ENCODE measurements at places on chromosomes 11 and 22.

DNA sequence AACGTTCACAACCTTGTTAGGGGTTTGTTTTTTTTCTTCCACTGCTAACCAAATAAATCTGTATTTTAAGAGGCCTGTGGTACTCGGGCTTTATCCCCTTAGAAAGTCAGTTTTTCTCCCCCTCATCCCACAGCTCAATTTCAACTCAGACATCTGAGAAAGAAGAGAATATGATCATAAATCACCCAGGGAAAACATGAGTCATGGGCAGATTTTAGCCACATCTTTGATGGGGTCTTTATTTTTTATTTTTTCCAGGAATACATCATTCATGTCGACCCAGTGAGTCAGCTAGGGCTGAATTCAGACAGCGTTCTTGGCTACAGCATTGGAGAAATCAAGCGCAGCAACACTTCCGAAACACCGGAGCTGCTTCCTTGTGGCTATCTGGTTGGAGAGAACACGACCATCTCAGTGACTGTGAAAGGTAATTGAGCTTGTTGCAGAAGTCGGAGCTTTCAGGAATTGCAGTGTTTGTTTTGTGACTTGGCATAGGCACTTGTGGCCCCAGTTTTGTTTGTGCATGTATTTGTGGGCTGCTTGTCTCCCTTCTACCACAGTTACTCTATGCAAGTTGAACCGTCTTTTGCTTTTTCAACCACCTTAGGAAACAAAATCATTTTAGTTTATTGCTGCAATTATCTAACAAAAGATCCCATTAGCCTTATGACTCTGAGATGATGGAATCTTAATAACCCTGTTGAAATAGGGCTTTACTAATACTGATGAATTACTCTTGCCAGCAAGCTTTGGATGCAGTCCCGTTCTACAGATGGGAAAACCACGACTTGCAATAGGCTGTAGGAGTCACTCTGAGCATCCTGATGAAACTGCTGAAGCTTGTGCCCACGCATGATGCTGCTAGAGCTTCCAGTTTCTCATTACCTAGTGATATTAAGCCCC is 62.7 kb downstream of the DBX1 start:
- no peak for DNase-seq

DNA sequence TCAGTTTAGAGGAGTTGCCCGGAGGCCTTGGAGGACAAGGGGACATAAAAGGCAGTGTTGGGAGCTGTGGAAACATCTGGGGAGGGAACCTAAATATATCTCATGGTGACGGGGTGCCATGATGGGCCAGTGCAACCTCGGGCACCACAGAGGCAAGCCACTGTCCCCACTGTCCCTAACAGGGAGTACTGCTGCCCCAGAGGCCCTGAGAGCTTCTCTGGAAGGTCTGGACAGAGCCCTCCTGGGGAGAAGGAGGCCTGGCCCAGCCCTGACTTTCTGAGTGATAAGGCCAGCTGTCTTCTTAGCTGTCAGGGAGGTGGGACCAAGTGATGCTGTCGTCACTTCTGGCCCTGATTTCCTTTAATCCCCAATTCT is 5.5 kb upstream of the P2RY6 start:
- no peak for DNase-seq

DNA sequence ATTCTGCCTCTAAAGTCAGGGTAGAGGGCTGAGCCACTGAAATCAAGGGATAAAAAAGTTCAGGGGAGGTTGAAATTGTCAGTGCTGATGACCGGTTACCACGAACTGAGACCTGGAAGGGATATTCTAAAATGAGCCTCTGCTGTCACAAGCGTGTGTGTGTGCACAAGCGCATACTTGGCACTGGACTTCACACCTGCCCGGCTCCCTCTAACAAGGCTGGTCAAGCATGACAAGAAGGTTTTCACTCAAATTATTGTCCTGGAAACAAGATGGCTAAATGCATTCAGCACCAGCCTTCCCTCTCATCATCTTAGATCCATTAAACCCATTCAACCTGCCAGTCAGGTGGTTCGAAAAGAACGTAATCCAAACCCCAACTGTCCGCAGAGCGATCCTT is 54.8 kb upstream of the CECR2 start:
- DNase-seq = no peak

- no peak for DNase-seq
Measured at GRCh38 chr22:50694099-50694605, 21.5 kb downstream of the SHANK3 start.

GRCh38 chr11:92035488-92035887 is 189.1 kb upstream of the FAT3 start:
- DNase-seq = no peak

- DNase-seq = no peak
Measured at GRCh38 chr11:35477901-35478300, 47.5 kb downstream of the PAMR1 start.

DNA sequence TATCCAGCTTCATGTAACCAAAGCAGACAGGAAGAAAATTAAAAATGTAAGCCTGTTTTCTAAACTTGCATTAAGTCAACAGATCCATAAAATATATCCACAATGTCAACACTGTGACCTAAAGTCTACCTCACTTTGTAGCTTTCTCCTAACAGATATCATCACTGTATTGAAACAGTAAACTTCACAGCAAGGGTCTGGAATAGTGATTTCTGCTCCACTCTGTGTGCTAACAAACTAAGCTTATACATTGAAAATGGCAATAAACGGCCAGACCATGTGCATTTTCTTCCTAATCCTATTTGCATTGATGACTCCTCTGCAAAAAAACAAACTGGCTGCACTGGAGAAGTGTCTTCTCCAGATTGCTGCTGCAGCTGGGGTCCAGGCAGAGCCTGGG is 26.8 kb downstream of the CADM1 start:
- no peak for DNase-seq

GRCh38 chr11:27635567-27636037 is 64.7 kb downstream of the BDNF start:
- DNase-seq = no peak

GRCh38 chr22:44702479-44703198 is 635 bp downstream of the PRR5 start:
- DNase-seq = no peak

DNA sequence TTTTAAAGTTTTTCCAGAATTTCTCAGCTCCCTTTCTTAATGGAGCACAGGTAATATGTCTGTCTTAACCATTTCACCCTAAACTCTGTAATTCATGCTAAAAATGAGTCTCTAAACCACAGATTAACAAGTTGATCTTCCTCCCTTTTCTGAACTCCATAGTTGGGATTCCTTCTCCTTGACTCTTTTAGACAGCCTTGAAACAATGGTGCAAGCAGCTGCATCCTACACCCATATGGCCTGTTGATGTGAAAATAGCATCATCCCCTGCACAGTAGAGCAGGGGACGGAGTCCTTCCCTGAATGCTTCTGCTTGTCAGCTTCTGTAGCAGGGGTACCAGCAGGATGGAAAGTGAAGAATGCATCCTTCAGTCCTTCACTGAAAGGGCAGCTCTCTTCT is 192.8 kb upstream of the SORL1-AS1 start:
- no peak for DNase-seq

GRCh38 chr22:17945156-17945887 is 79.0 kb downstream of the MICAL3 start:
- no peak for DNase-seq

DNA sequence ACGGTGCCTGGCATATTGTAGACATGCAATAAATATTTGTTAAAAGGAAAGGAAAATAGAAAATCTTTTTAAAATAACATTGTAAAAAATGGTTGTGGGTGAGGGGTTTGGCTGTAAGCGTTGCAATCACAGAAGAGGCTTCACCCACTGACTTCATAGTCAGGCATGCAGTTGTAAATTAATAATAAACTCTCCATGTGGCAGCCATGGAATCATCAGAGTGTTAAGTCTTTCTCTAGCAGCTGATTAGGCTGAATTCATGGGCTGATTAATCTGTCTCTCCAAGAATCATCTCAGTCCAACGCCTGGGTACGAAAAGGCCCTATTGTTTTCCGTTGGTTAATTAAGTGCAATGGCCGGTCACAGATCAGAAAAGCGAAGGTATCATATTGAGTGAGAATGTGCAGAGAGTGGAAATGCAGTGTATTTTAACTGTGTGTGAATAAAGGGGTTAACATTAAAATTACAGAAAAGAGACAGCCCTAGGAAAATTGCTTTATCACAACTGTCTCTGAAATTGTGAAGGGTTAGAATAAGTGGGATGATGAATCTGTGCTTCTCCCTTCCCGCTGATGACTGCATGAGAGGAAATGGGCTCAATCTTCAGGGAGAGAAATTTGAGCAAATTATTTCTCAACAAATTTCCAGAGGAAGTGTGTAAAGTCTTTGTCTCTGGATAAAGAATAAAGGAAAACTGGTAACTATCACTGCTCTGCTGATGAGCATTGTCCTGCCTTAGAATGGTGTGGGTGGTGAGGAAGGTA is 269.0 kb downstream of the FAM76B start:
- DNase-seq = no peak

DNA sequence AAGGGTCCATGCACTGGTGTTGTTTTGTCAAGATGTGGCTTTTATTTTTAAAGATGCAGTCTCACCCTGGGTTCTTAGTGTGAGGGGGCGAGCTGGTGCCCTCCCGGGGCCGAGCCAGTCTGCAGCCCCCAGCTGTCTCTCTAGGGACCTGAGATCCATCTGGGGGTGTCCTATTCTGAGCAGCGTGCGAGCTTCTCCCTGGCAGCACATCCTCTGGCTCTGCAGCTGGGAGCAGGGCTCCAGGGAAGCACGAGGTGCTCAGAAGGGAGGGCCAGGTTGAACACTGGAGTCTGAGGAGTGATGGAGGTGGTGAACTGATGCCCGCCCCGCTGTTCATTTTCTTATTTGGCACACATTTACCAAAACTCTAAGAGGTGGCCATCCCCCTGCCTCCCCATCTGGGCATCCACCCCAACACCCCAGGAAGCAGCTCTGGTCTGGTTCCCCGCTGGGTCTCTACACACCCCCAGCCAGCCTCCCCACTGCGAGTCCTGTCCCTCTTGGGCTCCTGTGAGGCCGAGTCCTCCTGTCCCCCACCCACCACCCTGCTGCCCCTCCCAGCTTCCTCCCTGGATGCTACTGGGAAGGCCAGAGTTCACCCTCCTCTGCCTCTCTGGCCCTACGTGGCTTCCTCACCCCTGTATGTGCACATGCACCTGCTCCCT is 956.4 kb downstream of the BRD1 start:
- no peak for DNase-seq
